ENCODE measurements at places on chromosomes 6 and 20. TPM values are rescaled to one million over a fixed set of nuclear protein-coding genes. Genes with fewer than 3 reads are reported as not detected.
A peak's percentile ranks its signal among the peaks of the same experiment; 100 is the strongest.

GRCh38 chr20:41081276-41081814 is 52.7 kb downstream of the TOP1 start:
- H3K36me3 ChIP-seq = peaks cover 10% of the 10 kb centered on the region
- H3K27ac ChIP-seq = no peak overlapping the region
- no peak overlapping the region for H3K4me3 ChIP-seq
- peaks cover 8% of the 10 kb centered on the region for H3K4me1 ChIP-seq
- no peaks in the 10 kb centered on the region for H3K27me3 ChIP-seq

DNA sequence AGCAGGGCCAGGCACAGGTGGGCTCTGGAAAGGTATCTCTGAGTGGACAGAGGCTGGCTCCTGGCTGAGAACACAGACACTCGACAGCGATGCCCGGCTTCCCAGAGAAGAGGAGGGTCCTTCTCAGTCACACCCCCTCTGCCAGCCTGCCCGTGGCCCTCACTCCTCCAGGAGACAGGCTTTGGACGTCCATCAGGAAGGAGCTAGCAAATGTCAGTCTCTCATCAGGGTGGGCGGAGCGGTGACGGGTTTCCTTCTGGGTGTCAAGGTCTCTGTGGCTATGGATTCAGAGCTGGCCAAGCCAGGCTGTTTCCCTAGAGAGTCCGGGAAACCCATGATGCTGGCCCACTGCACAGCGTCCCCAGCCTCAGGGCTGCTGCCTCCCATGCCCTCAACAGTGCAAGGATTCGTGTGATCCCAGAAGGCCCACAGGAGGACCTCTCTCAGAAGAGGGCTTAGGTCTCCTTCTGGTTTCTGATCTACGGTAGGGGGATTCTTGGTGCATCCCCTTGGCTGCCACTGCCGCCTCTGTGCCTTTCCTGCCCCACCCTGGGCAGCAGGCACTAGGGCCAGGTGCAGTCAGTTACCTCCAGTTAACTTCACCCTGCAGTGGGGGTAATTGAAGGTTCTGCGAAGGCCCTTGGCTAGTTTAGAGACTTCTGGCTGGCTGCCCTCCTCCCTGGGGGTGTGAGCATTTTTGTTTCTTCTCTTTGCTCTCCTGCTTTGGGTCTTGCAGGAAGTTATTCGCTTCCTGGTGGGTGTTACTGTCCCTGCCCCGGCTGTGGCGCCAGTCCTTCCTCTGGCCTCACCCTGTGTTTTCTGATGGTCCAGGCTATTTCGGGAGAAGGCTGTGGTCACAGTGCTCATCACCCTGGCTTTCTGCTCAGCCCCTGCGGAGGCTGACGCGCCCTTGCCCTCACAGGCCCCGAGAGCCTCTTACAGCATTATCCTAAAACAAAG is 80.2 kb downstream of the CDH4 start:
- H3K4me3 ChIP-seq = no peak overlapping the region
- no peak overlapping the region for H3K27ac ChIP-seq

Gene OR2H1
- not detected for total RNA-seq

Gene LRRC1
- total RNA-seq = 66.1 TPM

- H3K27me3 ChIP-seq = no peaks in the 10 kb centered on the region
- H3K4me3 ChIP-seq = no peak overlapping the region
- H3K27ac ChIP-seq = no peak overlapping the region
- H3K4me1 ChIP-seq = no peaks in the 10 kb centered on the region
- H3K36me3 ChIP-seq = no peaks in the 10 kb centered on the region
- no peak for DNase-seq
These were observed 263.2 kb downstream of the FOXA2 start for GRCh38 chr20:22321191-22321590.

Gene TNXB
- total RNA-seq = 3.9 TPM

GRCh38 chr6:76764057-76764456 is 691.6 kb upstream of the IMPG1 start:
- H3K4me3 ChIP-seq = no peak overlapping the region
- no peaks in the 10 kb centered on the region for H3K4me1 ChIP-seq
- no peaks in the 10 kb centered on the region for H3K27me3 ChIP-seq
- H3K27ac ChIP-seq = no peak overlapping the region
- no peak for DNase-seq

Gene C20orf141
- not detected for total RNA-seq

- no peak overlapping the region for H3K4me3 ChIP-seq
- H3K4me1 ChIP-seq = no peaks in the 10 kb centered on the region
- no peaks in the 10 kb centered on the region for H3K36me3 ChIP-seq
- no peaks in the 10 kb centered on the region for H3K27me3 ChIP-seq
- H3K27ac ChIP-seq = no peak overlapping the region
These were observed 83.6 kb upstream of the RBM24 start for GRCh38 chr6:17197607-17198006.

- no peak overlapping the region for H3K27ac ChIP-seq
- no peaks in the 10 kb centered on the region for H3K27me3 ChIP-seq
- no peak for DNase-seq
- H3K4me1 ChIP-seq = no peaks in the 10 kb centered on the region
- no peak overlapping the region for H3K4me3 ChIP-seq
These were observed 64.1 kb upstream of the BEND6 start for GRCh38 chr6:56890683-56891429.

Gene TCF15
- total RNA-seq = not detected

Gene FAM83B
- total RNA-seq = 21.1 TPM

- no peaks in the 10 kb centered on the region for H3K27me3 ChIP-seq
- H3K27ac ChIP-seq = no peak overlapping the region
- H3K4me1 ChIP-seq = no peaks in the 10 kb centered on the region
- no peak for DNase-seq
These were observed 92.6 kb upstream of the SLC22A23 start for GRCh38 chr6:3549314-3549940.

DNA sequence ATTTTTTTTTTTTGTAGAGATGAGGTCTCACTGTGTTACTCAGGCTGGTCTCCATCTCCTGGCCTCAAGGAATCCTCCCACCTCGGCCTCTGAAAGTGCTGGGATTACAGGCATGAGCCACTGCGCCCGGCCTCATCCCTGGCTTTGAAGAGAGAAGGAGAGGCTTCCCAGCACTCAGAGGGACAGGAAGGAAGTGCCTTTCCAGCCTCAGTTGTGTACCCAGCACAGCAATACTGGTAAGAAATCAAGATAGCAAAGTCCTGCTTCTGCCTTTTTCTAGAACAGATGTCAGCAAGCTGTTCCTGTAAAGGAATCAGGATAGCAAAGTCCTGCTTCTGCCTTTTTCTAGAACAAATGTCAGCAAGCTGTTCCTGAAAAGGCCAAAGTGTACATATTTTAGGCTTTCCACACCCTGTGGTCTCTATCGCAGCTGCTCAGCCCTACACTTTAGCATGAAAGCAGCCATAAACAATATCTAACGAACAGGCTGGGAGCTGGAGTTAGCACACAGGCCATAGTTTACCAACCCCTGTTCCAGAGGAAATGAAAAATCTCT is 6.3 kb upstream of the PLTP start:
- H3K36me3 ChIP-seq = no peaks in the 10 kb centered on the region
- peaks cover 24% of the 10 kb centered on the region for H3K4me1 ChIP-seq
- H3K27ac ChIP-seq = no peak overlapping the region
- H3K27me3 ChIP-seq = no peaks in the 10 kb centered on the region

Gene HAO1
- not detected for total RNA-seq

Gene ANGPT4
- not detected for total RNA-seq

- H3K4me1 ChIP-seq = peaks cover 36% of the 10 kb centered on the region
- no peak overlapping the region for H3K27ac ChIP-seq
- no peaks in the 10 kb centered on the region for H3K36me3 ChIP-seq
- DNase-seq = no peak
These were observed 303.8 kb upstream of the THEMIS start for GRCh38 chr6:128204616-128205015.

DNA sequence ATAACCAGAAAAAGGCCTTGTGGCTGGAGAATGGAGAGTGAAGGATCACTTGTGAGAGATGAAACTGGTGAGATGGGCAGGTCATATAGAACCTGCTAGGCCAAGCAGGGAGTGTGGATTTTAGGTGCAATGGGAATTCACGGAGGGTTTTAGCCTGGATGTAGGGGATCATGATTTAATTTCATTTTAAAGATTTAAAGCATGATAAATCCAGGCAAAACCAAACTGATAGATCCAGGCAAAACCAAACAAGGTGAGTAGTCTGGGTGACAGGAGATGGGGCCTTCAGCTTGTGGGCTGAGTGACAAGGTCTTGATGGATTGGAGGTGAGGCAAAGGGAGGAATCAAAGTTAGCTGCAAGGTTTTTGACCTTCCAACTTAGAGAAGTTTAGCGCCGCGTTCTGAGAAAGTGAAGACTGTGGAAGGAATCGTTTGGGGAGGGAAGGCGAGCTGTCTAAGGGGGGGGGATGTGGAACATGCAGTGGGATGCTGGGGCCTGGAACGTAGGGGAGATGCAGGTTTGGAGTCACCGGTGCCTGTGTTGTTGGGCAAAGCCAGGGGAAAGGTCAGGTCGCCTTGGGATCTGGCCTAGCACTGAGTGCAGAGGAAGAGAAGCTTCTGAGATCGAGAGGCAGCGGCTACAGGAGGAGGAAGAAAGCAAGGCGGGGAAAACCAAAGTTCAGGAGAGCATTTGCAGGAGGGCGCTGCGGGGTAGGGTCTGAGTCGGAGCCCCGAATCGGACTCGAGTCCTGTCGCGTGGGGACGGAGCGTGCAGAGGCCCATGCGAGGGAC is 1.3 kb upstream of the PLCG1 start:
- H3K4me1 ChIP-seq = peaks cover 17% of the 10 kb centered on the region
- peak overlapping the region; percentile 96 for H3K4me3 ChIP-seq
- H3K36me3 ChIP-seq = 0 out of 2 replicates have a peak, but pooled peaks cover 2% of the 10 kb centered on the region
- H3K27ac ChIP-seq = peak overlapping the region; percentile 82

DNA sequence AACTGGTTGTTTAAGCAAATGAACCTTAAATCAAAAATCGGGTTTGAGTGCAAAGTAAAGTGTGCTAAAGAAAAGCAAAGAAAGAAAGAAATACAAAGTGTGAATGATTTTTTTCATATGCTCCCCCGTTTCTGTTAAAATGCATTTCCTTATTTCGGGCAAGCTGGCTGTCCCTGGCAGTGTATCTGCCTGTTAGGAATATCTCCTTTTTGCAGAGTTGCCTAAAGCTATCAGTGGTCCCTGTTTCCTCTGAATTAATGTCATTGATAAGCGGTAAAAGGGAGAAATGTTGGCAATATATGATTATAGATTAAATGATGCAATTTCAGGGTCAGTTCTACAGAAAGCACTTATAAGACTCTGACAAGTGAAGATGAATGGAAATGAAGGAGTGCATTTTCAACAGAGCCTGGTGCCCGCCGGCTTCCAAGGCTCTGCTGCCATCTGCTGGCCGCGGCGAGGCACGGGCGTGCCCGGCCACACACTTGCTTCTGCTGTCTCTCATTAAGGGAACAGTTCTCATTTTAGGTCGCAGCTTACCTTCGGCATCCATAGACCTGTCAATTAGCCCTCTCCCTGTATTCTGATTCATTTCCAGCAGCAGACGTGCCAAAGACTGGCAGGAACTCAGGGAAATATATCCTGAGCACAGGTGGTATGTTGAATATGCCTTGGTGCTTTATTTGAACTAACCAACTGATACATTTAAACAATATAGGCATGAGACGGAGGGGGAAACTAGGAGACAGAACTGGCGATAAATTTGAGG is 381.9 kb downstream of the C6orf118 start:
- no peaks in the 10 kb centered on the region for H3K4me1 ChIP-seq
- no peaks in the 10 kb centered on the region for H3K36me3 ChIP-seq
- H3K27me3 ChIP-seq = no peaks in the 10 kb centered on the region
- H3K4me3 ChIP-seq = no peak overlapping the region
- H3K27ac ChIP-seq = no peak overlapping the region

GRCh38 chr20:36573798-36574365 is 485 bp downstream of the TGIF2 start:
- no peaks in the 10 kb centered on the region for H3K27me3 ChIP-seq
- no peak overlapping the region for H3K27ac ChIP-seq
- DNase-seq = peak; percentile 64
- H3K36me3 ChIP-seq = peaks cover 6% of the 10 kb centered on the region
- H3K4me1 ChIP-seq = peaks cover 29% of the 10 kb centered on the region

DNA sequence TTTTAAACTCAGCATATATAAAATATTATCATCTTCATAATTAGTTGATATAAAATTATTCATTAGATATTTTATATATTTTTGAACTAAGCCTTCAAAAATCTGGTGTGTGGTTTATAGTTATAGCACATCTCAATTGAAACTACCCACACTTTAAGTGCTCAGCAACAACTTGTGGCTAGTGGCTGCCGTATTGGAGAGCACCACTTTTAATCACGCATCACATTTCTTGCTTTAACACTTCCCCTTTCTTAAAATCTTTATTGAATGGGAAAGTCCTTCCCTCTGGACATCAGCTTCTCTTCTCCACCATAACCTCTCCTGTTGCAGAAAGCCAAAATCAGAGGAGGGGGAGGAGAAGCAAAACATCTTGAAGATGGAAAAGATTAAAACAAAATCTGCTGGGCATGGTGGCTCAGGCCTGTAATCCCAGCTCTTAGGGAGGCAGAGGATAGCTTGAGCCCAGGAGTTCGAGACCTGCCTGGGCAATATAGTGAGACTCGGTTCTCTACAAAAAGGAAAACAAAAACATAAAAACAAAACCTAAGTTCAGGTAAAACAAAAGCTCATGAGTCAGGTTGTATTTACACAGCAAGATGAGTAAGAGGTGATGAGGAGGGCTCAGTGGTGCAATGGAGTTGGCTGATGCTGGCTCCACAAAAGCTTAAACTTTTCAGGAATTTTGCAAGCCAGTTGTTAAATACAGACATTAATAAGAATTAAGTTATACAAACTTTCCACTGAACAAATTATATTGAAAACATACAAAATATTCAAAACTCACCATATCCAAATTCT is 237.0 kb upstream of the SUPT3H start:
- H3K36me3 ChIP-seq = no peaks in the 10 kb centered on the region
- no peaks in the 10 kb centered on the region for H3K27me3 ChIP-seq
- H3K4me1 ChIP-seq = no peaks in the 10 kb centered on the region
- H3K27ac ChIP-seq = no peak overlapping the region

Gene CTCFL
- not detected for total RNA-seq

DNA sequence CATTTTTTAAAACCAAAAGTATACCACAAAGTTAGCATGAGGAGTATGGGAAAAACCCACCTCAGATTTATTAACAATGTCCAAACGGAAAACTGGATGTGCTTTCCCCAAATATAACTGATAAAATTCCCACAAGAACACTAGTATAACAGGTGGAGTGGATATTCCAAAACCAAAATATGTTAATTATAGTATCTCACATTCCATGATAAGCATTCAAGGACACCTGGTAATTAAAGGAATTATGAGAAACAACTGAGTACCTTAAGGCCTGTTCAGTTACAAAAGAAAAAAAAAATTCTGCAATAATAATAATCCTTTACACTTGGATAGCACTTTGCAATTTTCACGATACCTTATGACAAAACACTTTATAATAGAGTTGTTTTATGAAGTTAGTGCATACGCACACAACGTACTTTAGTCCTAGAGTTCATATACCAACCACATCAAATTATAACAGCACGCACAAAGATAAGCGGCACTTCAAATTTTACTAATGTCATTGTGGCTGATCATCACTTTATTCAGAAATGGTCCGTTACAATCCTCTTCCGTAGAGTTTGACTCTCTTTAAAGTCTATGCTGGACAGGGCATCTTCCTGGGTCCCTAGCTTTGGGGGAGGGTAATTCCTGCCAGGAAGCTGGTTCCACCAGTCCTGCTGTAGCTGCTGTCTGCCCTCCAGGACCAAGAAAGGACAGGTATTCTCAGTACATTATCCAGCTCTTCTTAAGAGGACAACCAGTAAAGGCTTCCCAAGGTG is 1.7 kb downstream of the CDK19 start:
- H3K27ac ChIP-seq = peak overlapping the region; percentile 100
- no peaks in the 10 kb centered on the region for H3K36me3 ChIP-seq
- 0 out of 2 replicates have a peak, but pooled peaks cover 7% of the 10 kb centered on the region for H3K4me1 ChIP-seq

- H3K27me3 ChIP-seq = no peaks in the 10 kb centered on the region
- H3K4me1 ChIP-seq = no peaks in the 10 kb centered on the region
- DNase-seq = no peak
- H3K4me3 ChIP-seq = no peak overlapping the region
- no peak overlapping the region for H3K27ac ChIP-seq
These were observed 38.9 kb upstream of the HDGFL1 start for GRCh38 chr6:22530506-22530905.

Gene BMP5
- 0.49 TPM for total RNA-seq
